CD14-positive monocyte (primary cell): ENCODE measurements at places on chromosomes 11 and 22.

DNA sequence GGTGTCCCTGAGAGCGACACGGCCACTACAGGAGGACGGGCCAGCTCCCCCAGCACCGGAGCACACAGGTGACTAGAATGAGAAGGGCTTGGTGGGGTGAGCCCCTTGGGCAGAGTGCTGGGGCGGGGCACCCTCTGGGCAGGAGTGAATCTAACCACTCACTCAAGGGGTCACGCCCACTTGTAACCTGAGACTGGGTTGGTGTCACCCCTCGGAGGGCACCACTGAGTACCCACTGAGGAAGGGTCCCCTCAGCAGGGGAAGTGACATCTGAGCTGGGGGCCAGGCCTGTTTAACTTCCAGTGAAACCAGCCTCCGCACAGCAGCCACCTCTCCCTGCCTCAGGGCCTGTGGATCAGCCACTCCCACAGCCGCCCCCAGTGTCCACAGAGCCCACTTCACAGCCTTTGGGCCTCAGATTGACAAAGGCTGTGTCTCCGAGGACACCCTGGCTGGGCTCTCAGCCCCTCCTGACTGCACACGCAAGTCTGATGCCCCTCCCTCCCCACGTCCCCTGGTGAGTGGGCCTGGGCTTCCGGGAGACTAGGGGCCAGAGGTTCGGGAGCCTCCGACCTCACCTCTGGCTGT, 5.6 kb downstream of the GATD1 start:
- DNase-seq: no peak

GRCh38 chr11:128506999-128507611, 80.3 kb downstream of the ETS1 start:
- no peak for DNase-seq

DNA sequence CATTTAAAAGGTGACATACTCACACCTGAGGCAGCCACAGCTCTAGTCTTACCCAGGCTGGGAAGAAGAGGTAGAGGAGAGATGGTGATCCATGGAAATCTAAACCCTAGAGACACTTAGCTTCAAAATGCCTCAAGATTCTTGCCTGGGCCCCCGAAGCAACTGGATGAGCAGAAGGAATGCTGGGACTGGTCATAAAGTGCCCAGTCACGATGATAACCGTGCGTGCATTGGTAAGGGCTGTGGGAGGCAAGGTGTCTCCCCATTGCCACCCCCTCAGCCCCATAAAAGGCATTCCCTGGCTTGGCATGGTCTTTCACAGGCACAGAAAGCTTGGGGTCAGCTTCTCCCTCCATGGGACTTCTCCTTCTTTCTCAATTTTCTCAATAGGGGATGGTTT, 144.5 kb downstream of the DSCAML1 start:
- no peak for DNase-seq

DNA sequence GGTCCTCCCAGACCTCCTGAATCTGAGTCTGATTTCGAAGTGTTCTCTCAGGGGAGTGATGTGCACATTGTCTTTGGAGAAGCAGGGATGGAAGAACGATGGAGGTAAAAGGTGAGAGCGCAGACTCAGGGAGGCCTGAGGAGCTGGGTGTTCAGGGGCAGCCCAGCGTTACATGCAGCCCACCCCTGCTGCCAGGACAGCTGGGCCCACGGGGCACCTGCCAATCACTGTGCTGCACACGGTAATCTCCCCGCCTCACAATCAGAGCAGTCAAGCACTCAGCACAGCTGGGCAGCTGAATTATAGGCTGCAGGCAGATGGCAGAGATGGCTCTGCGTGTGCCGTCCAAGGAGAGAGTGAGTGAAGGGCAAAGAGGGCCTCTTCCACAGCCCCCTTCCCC, 17.9 kb upstream of the HTR3A start:
- no peak for DNase-seq

DNA sequence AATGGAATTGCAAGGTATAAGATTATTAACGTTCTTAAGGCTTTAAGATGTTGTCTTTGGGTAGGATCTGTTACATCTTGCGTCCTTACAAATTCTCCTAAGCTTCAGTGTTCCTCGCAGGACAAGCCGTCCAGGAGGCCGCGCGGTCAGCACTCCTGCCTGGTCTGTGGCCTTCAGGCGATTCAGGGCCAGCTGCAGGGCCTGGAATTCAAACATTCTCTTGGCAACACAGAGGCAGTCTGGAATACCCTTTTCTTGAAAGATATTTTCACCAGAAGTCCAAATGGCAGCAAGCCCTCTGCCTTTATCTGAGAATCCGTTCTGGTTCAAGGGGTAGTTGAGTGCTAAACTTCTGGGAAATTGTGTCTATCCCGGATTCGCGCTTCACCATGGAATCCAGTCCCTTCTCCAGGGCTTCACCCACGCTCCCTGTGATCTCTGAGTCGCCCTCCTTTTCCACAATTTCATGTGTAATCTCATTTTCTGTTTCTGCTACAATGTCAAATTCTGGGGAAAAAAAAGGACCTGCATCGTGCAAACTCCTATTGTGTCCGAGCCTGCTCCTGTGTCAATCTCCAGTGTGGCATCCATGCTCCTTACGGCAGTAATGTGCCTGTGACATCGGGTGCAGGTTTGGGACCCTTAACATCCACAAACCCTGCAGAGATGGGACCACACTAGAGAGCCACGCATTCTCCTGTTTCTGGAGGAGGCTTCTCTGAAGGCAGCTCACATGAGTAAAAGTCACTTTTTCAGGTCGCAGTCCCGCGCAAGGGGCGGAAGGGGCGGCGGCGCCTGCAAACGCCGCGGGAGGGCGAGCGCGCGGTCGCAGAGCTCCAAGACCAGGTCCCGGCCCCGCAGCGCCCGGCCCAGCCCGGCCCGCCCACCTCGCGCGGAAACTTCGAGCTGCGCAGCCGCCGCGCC, 25.4 kb upstream of the SORL1 start:
- no peak for DNase-seq

DNA sequence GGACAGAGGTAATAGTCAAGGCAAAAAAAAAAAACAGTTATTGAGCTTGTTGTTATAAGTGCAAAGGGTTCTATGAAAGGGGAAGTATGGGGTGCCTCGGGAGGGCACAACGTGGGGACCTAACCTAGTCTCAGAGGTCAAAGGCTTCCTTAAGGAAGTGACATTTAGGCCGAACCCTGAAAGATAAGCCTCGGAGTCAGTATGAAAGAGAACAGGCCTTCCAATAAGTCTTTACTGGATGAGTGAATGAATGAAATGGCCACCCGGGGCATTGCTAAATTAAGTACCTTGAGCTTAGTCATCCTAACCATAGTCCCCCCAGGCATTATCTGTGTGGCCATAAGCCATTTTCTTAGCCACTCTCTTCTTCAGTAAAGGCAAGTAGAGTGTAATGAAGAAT, 19.7 kb downstream of the FLI1 start:
- DNase-seq: peak; percentile 70

- no peak for DNase-seq
Measured at GRCh38 chr11:71399341-71399740, 48.9 kb downstream of the DHCR7 start.

GRCh38 chr11:17767301-17767885, 32.8 kb downstream of the KCNC1 start:
- no peak for DNase-seq
